Large intestine (tissue), 12 donors: ENCODE measurements at places on chromosomes 2 and 18. TPM values are rescaled to one million over a fixed set of nuclear protein-coding genes. Genes with fewer than 3 reads are reported as not detected.

- no peak for DNase-seq
These were observed 10.3 kb upstream of the DNAJC10 start for GRCh38 chr2:182705761-182706160.

- no peak for DNase-seq
These were observed 452.3 kb downstream of the GALR1 start for GRCh38 chr18:77701977-77702376.

DNA sequence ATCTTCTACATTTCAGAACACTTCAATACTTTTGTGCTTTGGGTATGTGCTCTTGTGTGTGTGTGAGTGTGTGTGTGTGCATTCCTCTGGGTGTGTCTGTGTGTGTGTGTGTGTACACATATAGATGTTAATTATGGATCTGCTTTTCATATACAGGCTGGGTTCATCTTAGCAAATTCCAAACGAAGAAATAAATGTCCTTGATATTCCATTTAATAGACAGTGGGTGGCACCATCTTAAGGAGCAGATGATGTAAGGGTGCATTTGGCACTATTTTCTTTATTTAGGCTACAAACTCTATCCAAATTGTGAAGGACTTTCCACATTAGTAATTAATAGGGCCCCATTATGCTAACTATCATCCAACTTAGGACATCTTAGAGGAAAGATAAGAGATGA lies 425.8 kb upstream of the POU3F3 start:
- DNase-seq, result no peak

DNA sequence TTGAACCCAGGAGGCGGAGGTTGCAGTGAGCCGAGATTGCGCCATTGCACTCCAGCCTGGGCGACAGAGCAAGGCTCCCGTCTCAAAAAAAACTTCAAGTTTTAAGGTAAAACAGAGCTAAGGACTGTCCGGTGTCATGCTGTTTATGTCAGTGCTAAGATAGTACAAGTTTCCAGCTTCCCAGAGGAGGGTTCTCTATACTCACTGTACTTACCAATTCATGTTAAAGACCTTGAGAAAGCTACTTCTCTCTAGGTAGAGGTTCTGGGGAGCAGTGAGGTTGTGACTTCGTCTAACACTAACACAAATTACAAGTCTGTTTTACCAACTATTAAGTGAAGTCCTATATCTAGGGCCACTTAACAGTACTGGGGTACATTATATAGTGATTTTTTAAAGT lies 18.8 kb downstream of the METTL21A start:
- DNase-seq, result no peak

Gene TMBIM1
- polyA plus RNA-seq, result 236 TPM

Gene SLC9A2
- 2.1 TPM for polyA plus RNA-seq
